Activated T-cell treated with anti-CD3 and anti-CD28 coated beads, Interleukin-2, amount 50 U/mL, for 24 hours (primary cell): ENCODE measurements at places on chromosomes 3 and 15.

- no peak for DNase-seq
These were observed 48.3 kb downstream of the BTD start for GRCh38 chr3:15649858-15650257.

GRCh38 chr3:139016430-139017048, 4.2 kb downstream of the PRR23B start:
- DNase-seq = no peak

GRCh38 chr3:111859974-111860859, 1.2 kb downstream of the PHLDB2 start:
- peak; percentile 63 for DNase-seq

GRCh38 chr3:23767546-23767945, 38.2 kb upstream of the UBE2E1 start:
- no peak for DNase-seq

DNA sequence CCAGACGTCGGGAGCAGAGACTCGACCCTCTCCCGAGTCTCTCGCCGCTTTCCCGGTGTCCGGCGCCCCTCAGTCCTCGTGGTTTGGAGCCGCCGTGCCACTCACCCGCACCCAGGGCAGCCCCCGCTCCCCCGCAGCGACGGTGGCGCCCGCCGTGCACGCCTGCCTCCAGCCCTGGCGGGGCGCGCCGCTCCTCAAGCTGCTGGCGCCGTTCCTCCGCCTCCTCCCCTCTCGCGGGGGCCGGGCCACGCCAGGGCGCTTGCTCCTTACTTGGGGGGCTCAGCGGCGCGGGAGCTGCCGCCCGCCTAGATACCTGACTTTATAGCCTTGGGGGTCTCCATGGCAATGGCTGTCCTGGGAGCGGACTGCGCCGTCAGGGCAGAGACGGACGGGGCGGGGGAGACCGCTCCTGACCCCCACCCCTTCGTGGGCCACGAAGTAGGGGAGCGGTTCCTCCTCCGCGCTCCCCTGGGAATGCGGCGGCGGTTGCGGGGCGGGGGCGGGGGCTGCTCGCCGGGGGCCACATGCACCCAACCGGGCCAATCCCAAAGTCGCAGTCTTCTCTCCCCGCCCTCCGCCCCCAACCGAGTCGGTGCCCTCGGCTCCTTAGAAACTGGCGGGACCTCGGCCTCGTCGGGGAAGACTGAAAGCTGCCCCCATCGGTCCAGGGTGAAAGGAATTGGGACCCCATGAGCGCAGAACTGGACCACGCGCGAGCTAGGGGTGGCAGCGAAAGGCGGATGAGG, at the start of gene ANKRD63:
ANKRD63 (minus strand) TSS at position 196 of the 746 bp plus-strand sequence. CDS start 478 bp downstream, outside the sequence.
- DNase-seq = peak; percentile 72

DNA sequence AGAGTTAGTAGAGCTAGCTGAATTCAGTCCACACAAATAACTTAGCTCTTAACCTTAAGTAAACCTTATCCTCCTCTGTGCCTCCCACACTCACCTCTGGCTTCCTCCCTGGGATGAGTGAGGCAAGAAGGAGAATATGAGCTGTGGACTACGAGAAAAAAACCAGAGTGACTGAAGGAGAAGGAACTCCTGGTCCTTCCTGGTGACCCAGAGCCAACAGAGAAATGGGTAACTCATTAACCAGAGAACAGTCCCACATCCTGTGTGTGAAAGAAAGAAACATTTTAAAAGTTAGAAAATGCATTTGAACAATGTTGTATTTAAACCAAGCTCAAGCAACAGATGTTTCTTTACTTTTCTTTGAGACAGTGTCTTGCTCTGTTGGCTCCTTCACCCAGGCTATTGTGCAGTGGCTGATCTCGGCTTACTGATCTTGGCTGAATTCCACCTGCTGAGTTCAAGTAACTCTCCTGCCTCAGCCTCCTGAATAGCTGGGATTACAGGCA, 27.5 kb upstream of the FAM81A start:
- no peak for DNase-seq

GRCh38 chr3:147412917-147413685, 3.9 kb downstream of the ZIC1 start:
- no peak for DNase-seq

DNA sequence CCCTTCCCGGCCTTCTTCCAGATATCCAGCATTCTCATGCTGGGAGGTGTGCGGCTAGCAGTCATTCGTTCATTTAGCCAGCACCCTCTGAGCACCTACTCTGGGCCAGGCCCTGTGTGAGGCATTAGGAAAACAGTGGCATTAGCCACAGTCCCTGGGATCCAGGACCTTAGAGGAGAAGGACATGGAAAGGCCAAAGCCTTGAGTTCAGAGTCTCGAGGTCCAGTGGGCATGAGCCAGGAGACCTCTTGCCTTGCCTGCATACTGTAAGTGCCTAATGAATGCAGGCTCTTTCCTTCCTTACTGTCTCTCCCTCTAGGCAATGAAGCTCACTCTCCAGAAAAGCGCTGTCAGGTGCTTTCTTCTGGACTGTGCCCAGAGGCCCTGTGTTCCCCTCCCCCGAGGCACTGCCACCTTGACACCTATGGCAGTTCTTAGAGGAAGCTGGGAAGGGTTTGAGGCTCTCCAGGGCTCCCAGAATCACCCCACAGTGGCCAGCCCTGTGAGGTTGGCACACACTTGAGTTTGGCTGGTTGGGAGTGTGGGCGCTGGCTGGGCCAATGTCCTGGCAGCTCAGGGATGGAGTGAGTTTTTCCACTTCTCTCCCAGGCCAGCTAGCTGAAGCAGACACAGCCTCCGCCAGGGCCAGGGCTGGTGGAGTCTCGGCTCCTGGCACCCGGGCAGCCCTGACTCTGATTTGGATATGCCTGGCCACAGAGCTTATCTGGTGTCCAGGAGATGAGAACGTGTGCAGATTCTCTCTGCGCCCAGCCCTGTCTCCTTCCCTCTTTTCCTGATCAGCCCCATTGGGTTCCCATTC, 5.4 kb downstream of the CORO2B start:
- DNase-seq = peak; percentile 23

GRCh38 chr3:133940536-133940935, 44.9 kb upstream of the RAB6B start:
- peak; percentile 8 for DNase-seq

- DNase-seq = no peak
These were observed 85.9 kb upstream of the ZBTB20 start for GRCh38 chr3:115233021-115233420.
